Activated B cell treated with CpG ODN at 0.5 μM for 24 hours (primary cell): ENCODE measurements at places on chromosomes 13 and 19.

GRCh38 chr19:13902993-13903555 is 2.8 kb downstream of the BRME1 start:
- no peaks in the 10 kb centered on the region for H3K36me3 ChIP-seq
- DNase-seq: no peak
- no peak overlapping the region for H3K4me3 ChIP-seq
- peaks cover 11% of the 10 kb centered on the region for H3K4me1 ChIP-seq
- H3K27ac ChIP-seq: no peak overlapping the region

GRCh38 chr19:18529782-18530181 is 7.9 kb upstream of the ELL start:
- H3K36me3 ChIP-seq: peaks cover 22% of the 10 kb centered on the region
- DNase-seq: no peak
- no peaks in the 10 kb centered on the region for H3K27me3 ChIP-seq
- no peaks in the 10 kb centered on the region for H3K4me1 ChIP-seq

- H3K4me1 ChIP-seq: peaks cover 32% of the 10 kb centered on the region
- H3K27ac ChIP-seq: no peak overlapping the region
- peaks cover 6% of the 10 kb centered on the region for H3K36me3 ChIP-seq
- H3K27me3 ChIP-seq: no peaks in the 10 kb centered on the region
- no peak overlapping the region for H3K4me3 ChIP-seq
Measured at GRCh38 chr19:46932346-46932745, 71.5 kb downstream of the ARHGAP35 start.

GRCh38 chr13:109840201-109840892 is 54.0 kb upstream of the IRS2 start:
- DNase-seq: no peak
- H3K36me3 ChIP-seq: no peaks in the 10 kb centered on the region
- no peak overlapping the region for H3K27ac ChIP-seq

DNA sequence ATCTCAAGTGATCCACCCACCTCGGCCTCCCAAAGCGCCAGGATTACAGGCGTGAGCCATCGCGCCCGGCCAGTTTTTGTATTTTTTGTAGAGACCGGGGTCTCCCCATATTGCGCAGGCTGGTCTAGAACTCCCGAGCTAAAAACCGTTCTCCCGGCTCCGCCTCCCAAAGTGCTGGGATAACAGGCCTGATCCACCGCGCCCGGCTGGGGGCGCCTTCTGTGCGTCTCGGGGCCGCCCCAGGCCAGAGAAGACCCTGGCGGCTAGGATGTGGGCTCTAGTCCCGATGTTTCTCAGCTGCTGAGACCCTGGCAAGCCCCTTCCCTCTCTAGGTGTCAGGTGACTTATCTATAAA is 3.6 kb downstream of the ARHGAP45 start:
- peaks cover 58% of the 10 kb centered on the region for H3K4me1 ChIP-seq
- DNase-seq: no peak
- H3K27ac ChIP-seq: no peak overlapping the region

- DNase-seq: no peak
- no peak overlapping the region for H3K4me3 ChIP-seq
- H3K36me3 ChIP-seq: no peaks in the 10 kb centered on the region
- no peaks in the 10 kb centered on the region for H3K27me3 ChIP-seq
- no peaks in the 10 kb centered on the region for H3K4me1 ChIP-seq
Measured at GRCh38 chr13:107767119-107767518, 448.2 kb downstream of the LIG4 start.

DNA sequence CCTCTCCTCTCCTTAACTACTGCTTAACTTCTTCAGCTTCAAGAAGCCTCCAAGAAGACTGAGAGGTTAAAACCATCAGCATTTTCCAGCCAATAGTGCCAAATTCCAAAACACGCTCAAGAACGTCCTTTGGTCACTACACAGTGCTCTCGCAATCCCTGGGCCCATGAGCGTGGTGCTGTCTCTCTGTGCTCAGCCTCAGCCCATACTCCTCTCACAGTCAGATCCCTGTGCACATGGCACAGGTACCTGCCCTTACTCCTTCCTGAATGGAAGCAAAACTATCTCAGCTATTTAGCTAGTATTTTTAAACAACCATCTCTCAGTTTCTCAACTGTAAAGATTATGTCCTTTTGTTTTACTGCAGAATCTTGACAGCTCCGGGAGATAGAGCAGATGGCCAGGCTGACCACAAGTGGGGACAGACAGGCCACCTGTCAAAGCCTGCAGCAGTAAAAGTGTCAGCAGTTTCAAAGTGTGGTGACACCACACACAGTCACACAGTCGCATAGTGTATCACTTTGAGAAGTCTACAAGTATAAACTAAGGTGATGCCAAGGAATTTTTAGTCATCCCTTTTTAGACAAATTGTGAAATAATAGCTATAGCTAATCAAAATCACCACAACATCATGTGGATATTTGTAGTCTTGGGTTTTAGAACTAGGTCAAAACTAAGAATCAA is 35.7 kb downstream of the DZIP1 start:
- DNase-seq: no peak
- H3K36me3 ChIP-seq: no peaks in the 10 kb centered on the region
- no peak overlapping the region for H3K4me3 ChIP-seq
